ENCODE measurements at places on chromosomes 4 and X.

GRCh38 chrX:48974574-48974973, 2.9 kb upstream of the KCND1 start:
- DNase-seq: no peak

DNA sequence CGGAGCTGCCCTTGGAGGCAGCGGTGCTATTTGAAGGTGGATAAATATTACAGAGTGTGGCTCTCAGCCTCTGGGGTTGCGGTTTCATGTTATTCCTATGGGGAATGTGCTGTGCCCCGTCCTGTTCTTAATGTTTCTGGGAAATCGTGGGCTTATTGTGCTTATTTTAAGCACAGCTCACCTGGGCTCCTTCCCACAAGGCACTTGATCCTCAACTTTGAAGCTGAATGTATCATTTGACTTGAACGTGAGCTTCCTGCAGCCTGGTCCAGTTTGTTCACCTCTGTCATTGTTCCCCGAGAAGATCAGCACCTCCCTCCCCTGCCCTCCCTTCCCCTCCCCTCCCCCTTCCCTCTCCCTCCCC, 3.9 kb downstream of the SORCS2 start:
- no peak for DNase-seq

- DNase-seq: no peak
Observed at GRCh38 chr4:1850276-1850675, 5.7 kb downstream of the LETM1 start.

GRCh38 chrX:2703991-2704369, 12.9 kb downstream of the CD99 start:
- no peak for DNase-seq

DNA sequence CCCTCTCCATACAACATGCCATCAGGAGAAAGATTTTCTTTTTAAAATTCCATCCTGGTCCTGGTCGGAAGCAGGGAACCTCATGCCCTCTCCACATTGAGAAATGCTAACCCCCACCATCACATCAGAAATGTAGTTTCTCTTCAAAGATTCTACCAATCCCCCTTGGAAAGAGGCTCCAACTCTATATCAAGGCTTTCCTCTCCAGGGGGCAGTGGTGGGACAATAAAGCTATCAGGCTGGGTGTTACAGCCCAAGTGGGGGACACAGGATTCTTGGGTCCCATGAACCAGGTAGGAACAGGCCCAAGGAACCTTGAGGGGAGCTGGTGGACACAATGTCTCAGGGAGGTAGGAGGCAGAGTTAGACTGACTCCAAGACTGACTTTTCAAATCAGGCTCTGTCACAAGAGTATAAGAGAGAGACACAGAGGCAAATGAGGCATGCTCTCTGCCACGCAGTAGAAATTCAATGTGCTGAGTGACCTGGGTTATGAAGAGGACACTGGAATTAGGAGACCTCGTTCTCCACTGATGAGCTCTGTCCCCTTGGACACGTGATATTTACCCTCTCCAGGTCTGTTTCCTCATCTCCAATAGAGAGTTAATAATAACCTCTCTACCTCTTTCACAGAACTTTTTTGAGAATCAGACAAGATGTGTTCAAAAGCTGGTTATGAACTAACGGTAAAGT, 4.5 kb downstream of the GJB1 start:
- DNase-seq: no peak

DNA sequence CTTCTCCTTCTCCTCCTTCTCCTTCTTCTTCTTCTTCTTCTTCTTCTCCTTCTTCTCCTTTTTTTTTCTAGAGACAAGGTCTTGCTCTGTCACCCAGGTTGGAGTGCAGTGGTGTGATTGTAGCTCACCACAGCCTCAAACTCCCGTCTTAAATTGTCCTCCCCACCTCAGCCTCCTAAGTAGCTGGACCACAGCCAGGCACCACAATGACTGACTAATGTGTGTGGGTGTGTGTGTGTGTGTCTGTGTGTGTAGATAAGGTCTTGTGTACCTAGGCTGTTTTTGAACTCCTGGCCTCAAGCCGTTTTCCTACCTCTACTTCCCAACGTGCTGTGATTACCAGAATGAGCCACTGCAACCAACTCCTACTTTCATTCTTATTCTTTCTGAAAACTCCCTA, 390.9 kb downstream of the ADAM29 start:
- DNase-seq: no peak

DNA sequence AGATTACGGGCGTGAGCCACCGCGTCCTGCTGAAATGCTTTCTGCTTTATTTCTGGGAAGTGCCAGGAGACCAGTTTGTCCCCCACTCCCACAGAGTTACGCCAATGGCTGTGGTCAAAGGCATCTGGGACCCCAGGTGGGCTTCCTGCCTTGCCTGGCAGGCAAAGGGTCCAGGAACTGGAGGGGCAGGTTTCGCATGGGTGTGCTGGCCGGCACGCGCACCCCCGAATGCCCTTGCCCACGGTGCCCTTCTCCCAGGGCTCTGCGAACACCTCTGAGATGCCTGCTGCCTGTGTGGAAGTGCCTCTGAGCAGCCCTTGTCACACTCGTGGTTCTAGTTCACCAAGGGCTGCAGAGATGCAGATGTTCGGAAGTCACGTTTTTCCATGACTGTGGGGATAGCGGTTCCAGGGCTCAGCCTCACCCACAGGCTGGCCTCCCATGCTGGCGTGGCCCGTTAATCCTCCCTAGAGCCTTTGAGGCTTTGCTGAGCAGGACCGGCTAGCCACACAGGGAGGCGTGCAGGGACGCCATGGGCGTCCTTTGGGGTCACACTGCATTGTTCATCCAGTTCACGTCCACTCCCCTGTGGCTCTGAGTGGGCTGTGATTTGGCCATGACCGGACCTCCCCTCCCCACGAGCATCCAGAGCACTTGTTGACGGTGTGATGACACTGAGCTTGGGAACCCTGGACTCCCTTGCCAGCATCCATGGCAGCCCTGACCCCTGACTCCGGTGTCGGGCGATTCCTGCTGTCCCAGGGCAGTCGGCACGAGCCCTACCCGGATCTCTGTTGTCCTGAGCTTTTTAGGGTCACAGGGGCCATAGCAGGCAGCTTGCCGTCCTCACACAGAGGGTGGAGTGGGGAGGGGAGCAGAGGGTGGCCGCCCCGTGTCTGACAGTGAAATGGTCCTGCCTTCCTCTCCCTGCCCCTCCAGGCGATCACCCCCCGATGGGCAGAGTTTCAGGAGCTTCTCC, 12.7 kb upstream of the ADD1 start:
- no peak for DNase-seq

DNA sequence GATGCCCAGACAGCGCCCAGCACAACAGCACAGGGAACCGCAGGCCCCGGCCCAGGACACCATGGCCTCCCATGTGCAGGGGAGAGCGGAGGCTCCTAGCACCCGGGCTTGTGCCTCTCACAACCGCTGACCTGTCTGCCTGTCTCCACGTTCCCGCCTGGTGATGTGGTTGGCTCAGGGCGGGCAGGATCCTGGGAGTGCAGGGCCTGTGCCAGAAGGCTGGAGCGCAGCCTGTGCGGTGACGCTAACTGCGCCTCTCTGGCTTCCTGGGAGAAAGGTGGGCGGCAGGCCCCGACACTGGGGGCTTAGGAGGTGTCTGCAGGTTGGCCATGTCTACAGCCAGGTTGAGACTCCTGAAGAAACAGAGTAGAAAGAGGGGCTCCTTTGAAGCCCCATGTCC, 48.7 kb downstream of the CPZ start:
- no peak for DNase-seq

GRCh38 chrX:50054147-50054546, 131.8 kb downstream of the CLCN5 start:
- DNase-seq: no peak
